Stimulated activated CD4-positive, alpha-beta T cell treated with anti-CD3 and anti-CD28 coated beads, TNF-alpha, amount 100 ng/mL, for 1 hour (primary cell): ENCODE measurements at places on chromosomes 5 and 9.
A peak's percentile ranks its signal among the peaks of the same experiment; 100 is the strongest.

- peak; percentile 52 for DNase-seq
Measured at GRCh38 chr5:169637085-169637548, at the start of gene DOCK2. TSS of gene DOCK2 (plus strand) at chr5:169637275. CDS start at chr5:169637327, 52 bp downstream.

DNA sequence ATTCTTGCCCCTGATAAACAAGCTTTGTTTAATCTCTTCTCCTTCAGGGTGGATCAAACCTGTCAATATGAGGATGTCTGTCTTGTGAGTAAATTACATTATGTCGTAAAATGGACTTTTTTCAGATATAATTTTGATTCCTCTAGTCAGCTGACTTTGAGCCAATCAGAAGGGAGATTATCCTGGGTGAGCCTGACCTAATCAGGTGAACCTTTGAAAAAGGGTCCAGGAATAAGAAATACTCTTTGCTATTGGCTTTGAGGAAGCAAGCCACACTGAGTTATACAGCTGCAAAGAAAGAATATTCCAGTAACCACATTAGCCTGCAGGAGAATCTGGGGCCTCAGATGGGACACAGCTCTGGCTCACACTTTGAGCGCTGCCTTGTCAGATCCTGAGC lies 304.3 kb upstream of the ARRDC3 start:
- DNase-seq = no peak

GRCh38 chr5:149268928-149269557 lies 2.6 kb upstream of the AFAP1L1 start:
- no peak for DNase-seq

DNA sequence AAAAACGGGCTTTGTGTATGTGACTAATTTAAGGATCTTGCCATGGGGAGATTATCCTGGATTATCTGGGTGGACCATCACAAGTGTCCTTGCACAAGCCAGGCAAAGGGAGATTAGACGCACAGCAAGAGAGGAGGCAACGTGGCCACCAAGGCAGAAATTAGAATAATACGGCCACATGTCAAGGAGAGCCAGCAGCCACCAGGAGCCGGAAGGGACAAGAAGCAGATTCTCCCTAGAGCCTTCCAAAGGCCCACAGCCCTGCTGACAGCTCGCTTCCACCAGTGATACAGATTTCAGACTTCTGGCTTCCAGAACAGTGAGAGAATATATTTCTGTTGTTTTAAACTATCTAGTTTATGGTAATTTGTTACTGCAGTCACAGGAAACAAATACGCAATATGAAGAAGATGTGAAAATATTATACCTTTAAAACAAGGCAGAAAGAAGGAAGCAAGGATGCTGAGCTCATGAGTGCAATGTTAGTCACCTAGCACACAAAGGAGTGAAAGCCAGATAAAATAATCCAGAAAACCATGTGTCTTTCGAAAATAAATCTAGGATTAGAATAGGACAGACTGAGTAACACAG lies 28.7 kb upstream of the F2RL1 start:
- no peak for DNase-seq

DNA sequence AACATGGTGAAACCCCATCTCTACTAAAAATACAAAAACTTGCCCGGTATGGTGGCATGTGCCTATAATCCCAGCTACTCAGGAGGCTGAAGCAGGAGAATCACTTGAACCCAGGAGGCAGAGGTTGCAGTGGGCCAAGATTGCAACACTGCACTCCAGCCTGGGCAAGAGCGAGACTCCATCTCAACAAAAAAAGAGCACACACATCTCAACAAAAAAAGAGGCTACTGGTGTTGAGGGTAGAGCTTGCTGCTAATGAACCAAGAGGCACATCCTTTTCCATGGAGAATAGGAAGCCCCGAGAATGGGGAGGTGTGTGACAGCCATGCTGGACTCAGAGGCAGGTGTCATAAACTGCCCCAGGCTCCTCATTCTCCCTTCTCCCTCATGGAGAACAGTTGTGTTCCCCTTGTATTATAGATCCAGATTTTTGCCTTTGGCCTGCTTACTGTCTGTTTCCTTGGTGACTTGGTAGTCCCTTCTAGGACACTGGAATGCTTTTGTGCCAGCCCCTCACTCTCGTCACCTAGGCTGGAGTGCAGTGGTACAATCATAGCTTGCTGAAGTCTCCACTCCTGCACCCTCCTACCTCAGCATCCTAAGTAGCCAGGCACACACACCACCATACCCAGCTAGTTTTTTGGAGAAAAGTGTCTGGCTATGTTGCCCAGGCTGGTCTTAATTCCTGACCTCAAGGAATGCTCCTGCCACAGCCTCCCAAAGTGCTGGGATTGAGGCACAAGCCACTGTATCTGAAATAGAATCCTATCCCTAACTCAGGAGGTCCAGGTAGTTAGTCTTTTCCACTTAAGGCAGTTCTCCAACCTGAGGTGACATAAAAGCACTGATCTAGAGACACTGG lies 5.1 kb downstream of the RPL12 start:
- DNase-seq = no peak

DNA sequence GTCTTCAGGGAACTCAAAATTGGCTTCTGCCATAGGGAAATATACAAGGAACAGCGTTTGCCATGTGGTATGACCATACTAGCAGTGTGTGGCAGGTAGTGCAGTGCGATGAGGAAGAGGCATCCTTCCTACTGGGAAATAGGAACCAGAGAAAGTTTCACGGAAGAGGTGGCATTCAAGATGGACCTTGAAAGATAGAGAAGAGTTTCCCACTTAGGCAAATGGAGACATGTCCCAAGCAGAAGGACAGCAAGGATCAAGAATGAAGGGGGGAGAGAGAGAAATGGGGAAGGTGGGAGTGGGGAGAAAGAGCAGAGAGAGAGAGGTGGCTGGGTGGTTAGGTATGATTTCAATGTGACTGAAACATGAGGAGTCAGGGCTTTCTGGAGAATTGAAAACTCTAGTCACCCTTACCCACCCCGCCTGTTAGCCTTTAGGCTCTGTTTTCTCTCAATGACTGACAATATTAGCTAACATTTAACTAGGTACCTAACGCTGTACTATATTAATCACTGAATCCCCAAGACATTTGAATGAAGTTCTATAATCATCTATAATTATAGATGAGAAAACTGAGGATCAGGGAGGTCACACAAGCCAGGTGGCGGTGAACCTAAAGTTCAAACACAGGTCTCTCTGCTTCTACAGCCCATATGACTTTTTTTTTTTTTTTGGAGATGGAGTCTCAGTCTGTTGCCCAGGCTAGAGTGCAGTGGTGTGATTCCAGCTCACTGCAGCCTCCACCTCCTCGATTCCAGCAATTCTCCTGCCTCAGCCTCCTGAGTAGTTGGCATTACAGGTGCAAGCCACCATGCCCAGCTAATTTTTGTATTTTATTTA lies 171.3 kb downstream of the NR3C1 start:
- no peak for DNase-seq

- DNase-seq = no peak
Measured at GRCh38 chr5:58818465-58818864, 235.6 kb downstream of the RAB3C start.

DNA sequence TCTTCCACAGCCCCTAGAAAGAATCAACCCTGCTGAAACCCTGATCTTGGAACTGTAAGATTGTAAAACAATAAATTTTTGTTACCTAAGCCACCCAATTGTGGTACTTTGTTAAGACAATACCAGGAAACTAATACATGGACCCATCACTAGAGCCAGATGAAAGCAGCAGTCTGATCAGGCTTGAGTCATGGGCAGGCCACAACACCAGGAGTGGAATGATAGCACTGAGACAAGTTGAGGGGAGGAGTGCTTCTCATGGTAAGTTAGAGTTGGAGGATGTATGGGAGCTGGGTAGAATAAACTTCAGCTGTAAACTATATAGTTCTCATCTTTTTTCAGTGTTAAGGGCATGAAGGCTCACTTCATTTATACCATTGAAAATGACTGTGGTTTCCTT lies 164.4 kb upstream of the OR13F1 start:
- DNase-seq = no peak

GRCh38 chr9:122028089-122028488 lies 65.0 kb downstream of the TTLL11 start:
- DNase-seq = no peak

DNA sequence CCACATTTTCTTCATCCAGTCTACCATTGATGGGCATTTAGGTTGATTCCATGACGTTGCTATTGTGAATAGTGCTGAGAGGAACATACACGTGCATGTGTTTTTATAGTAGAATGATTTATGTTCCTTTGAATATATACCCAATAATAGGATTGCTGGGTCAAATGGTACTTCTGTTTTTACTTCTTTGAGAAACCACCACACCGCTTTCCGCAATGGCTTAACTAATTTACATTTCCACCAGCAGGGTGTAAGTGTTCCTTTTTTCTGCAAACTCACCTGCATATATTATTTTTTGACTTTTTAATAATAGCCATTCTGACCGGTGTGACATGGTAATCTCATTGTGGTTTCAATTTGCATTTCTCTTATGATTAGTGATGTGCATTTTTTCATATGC lies 82.2 kb upstream of the RFX3 start:
- DNase-seq = no peak

DNA sequence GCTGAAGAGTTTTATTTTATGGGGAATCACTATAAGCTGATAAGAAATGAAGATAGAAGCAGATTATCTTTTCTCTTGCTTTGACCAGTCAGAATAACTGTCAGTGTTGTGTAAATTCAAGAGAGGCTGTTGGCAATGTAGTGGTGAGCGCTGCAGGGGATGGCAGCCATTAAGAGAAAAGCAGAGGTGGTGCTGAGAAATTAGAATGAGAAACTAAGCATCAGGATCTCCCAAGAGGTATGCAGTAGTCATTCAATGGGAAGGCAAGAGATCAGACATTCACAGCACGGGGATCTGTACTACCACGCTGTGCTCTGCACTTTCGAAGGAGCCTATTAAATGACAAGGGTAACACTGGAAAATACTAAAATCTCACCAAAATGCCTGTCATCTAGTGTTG lies 768.5 kb upstream of the ACO1 start:
- no peak for DNase-seq

DNA sequence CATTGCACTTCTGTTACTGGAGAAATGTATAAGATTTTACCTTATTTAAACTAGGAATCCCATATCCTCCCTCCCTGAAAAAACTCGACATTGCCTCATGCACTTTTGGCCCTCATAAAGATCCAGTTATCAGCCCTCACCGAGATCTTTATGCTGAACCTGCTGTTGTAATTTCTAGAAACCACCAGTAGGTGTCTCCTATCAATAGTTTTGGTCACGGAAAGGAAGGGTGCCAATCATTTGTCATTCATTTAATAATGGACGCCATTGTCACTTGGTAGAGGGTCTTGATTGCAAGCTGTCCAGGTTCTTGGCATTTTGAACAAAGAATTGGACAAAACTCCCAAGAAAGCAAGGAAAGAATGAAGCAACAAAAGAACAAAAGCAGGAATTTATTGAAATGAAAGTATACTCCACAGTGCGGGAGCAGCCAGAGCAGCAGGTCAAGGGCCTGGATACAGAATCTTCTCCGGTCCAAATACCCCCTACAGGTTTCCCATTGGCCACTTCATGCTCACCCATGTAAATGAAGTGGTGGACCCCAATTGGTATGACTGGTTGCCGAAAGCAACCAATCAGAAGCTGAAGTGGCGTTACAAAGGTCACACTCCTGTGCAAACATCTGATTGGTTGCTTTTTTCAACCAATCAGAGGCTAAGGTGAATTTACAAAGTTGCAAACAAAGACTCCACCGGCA lies 524.3 kb downstream of the PSAT1 start:
- DNase-seq = no peak

GRCh38 chr5:43420241-43420640 lies 8.1 kb upstream of the CCL28 start:
- DNase-seq = no peak

- no peak for DNase-seq
Measured at GRCh38 chr5:9015260-9015936, 530.5 kb downstream of the SEMA5A start.

DNA sequence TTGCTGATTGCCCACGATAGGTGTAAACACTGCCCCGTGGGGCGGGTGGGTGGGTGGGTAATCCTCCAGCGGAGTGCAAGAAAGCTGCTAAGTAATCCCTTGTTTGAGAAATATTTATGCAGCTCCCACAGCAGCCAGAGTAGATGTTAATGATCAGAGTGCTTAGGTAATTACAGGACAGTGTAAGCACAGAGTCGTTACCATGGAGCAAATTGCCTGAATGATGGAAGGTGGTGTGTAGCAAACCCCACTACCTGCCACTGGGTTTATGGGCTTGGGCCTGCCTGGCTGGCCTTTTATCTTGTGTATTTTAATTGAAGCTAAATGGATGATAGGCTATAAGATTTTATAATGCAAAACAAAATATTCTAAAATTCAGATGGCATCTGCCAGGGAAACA lies 110.0 kb downstream of the COL5A1 start:
- DNase-seq = no peak

DNA sequence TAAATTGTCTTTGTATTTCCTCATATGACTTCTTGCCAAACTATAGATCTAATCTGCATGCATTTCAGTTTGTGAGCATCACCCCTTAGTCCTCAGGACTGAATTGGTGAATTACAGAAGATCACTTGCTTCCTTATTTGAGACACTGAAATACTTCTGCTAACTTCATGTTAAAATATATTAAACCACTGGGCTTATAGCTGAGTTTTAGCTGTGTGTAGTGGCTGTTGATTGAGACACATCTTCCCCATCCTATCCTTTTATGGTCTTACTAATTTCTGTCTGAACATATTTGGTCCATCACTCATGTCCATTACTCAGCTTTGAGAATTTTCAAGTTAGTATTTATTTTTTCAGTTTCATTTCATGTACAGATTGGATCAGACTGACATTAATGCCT lies 295.9 kb downstream of the PSAT1 start:
- no peak for DNase-seq

DNA sequence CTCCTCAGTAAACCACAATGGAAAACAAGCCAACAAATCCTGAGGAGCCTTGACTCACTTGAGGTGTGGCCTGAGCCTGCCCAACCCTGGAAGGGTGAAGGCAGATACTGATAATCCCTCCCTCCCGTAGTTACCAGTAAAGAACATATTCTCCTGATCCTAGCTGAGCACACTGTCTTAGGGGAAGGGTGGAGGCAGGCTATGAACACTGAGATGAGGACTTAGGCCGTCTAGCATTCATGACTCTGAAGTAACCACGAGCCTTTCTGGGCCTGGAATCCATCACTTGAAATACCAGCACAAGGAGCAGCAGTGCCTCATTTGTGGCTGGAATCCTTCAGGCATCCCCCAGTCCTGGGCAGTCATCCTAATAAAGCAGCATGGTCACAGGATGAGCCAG lies 124.5 kb upstream of the PRLR start:
- DNase-seq = no peak

DNA sequence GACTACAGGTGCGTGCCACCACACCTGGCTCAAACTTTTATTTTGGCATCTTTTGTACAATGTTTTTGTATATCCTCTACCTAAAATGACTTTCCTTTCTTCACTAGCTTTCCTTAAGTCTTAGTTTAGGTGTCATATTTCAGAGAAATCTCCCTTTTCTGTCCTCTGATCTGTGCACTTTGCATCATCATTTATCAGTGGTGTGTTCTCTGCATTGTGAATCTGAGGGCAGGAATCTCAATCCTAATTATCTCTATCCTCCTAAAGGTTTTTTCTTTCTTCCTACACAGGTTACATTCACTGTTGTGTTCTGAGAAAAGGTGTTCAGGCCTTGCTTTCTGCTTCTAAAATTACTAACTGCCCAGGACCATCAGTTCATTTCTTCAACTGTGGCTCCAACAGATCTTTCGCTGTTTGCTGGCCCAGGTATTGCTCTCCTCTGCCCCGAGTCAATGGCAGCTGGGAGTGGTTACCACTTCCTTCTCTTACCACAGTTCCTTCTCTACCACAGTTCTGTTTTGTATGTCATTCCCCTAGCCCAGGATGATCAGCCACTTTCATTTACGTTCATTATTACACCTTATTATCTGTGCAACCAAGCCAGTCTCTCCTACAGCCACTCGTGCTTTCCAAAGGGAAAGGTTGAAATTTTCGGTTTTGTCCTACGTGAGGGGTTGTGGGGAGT lies 14.0 kb downstream of the TGFBR1 start:
- no peak for DNase-seq

- peak; percentile 33 for DNase-seq
Measured at GRCh38 chr5:132427281-132428146, 58.0 kb downstream of the SLC22A5 start.
